CD14-positive monocyte (primary cell): ENCODE measurements at places on chromosomes 16 and 17.
A peak's percentile ranks its signal among the peaks of the same experiment; 100 is the strongest.

DNA sequence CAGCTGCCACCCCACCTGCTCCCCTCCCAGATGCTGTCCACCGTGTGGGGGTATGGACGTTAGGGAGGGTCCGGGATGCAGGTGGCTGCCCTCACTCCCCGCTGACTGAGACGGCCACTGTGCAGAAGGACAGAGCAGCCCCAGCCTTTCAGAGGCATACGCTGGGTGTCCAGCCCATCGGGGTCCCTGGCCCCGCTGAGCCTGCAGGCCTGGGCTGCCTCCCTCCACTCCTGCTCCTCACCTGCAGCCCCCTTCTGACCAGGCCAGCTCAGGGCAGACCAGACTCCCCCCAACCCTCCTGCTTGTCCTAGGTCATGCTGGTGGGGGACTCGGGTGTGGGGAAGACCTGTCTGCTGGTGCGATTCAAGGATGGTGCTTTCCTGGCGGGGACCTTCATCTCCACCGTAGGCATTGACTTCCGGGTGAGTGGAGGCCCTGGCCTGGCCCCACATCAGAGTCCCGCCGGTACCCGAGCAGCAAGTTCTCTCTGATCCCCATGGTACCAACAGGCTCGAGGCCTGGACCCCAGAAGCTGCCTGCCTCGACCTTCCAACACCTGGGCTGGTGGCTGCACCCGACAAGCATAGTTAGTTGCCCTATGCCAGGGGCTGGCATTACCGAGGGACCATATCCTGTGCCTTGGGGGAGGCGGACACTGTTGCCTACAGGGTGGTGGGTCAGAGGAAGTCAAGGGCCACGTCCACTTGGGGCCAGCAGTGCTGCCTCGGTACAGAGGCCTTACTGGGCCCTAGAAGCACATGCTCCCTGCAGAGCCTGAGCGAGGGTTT, 1.4 kb downstream of the RAB26 start:
- peaks cover 49% of the 10 kb centered on the region for H3K4me1 ChIP-seq
- no peak for DNase-seq
- no peak overlapping the region for H3K27ac ChIP-seq
- H3K27me3 ChIP-seq, result peaks cover 24% of the 10 kb centered on the region
- peak overlapping the region; percentile 64 for H3K4me3 ChIP-seq
- H3K36me3 ChIP-seq, result peaks cover 9% of the 10 kb centered on the region

DNA sequence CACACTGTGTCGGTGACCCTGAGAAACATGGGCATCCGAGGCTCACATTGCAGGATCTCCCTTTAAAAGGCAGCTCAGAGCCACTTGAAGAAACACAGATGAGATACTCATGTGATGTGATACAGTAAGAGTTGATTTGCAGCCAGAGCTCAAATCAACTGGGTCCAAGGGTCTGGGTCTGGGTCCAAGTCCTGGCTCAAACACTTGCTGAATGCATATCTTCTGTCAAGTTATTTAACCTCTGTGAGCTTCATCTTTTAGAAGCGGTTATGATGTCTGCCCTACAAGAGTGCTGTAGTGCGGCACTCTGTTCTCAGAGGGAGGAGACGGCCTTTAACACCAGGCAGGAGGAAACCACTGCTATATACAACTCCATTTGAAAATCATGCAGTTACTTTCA, 6.4 kb downstream of the KRT38 start:
- H3K4me3 ChIP-seq, result no peak overlapping the region
- no peaks in the 10 kb centered on the region for H3K36me3 ChIP-seq
- no peaks in the 10 kb centered on the region for H3K27me3 ChIP-seq
- no peak overlapping the region for H3K27ac ChIP-seq
- DNase-seq, result no peak

- peak overlapping the region; percentile 41 for H3K4me3 ChIP-seq
- peak overlapping the region; percentile 81 for H3K27ac ChIP-seq
- peaks cover 72% of the 10 kb centered on the region for H3K4me1 ChIP-seq
- H3K27me3 ChIP-seq, result no peaks in the 10 kb centered on the region
These were observed 5.2 kb downstream of the ITPRIPL2 start for GRCh38 chr16:19118938-19119431.

GRCh38 chr17:75478508-75478907, 22.1 kb downstream of the TMEM94 start:
- H3K4me3 ChIP-seq, result no peak overlapping the region
- DNase-seq, result no peak
- peaks cover 18% of the 10 kb centered on the region for H3K36me3 ChIP-seq
- H3K27me3 ChIP-seq, result no peaks in the 10 kb centered on the region
- H3K4me1 ChIP-seq, result peaks cover 19% of the 10 kb centered on the region

- H3K36me3 ChIP-seq, result no peaks in the 10 kb centered on the region
- no peak for DNase-seq
- peaks cover 32% of the 10 kb centered on the region for H3K4me1 ChIP-seq
These were observed 11.0 kb downstream of the EMC6 start for GRCh38 chr17:3679531-3680126.

GRCh38 chr17:48159232-48159631, 51.7 kb downstream of the SNX11 start:
- H3K4me1 ChIP-seq, result no peaks in the 10 kb centered on the region
- H3K27me3 ChIP-seq, result peaks cover 3% of the 10 kb centered on the region
- no peak overlapping the region for H3K4me3 ChIP-seq
- H3K36me3 ChIP-seq, result no peaks in the 10 kb centered on the region
- H3K27ac ChIP-seq, result no peak overlapping the region

DNA sequence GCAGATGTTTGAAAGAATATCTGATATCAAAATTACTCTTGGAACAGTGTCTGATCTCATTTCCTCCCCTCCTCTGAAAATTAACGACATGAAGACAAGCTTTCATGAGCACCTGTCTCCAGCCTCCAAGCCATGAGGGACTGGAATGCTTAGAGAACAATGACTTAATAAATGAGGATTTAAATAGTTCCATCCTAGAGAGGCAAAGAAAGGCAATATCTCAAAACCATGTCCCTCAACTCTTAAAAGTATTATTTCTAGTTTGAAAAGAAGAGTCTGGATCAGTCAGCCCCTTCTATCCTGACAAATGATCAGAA, 137.5 kb downstream of the ANKFN1 start:
- peaks cover 7% of the 10 kb centered on the region for H3K4me1 ChIP-seq
- no peaks in the 10 kb centered on the region for H3K27me3 ChIP-seq
- no peaks in the 10 kb centered on the region for H3K36me3 ChIP-seq
- DNase-seq, result no peak
- H3K27ac ChIP-seq, result no peak overlapping the region
- H3K4me3 ChIP-seq, result peak overlapping the region; percentile 67

- no peak overlapping the region for H3K27ac ChIP-seq
- peaks cover 23% of the 10 kb centered on the region for H3K4me1 ChIP-seq
- H3K4me3 ChIP-seq, result no peak overlapping the region
- no peak for DNase-seq
These were observed 2.5 kb downstream of the SSH2 start for GRCh38 chr17:29927546-29927945.

GRCh38 chr16:84329843-84330684, 35.4 kb downstream of the WFDC1 start:
- H3K27ac ChIP-seq, result no peak overlapping the region
- H3K27me3 ChIP-seq, result no peaks in the 10 kb centered on the region
- no peaks in the 10 kb centered on the region for H3K4me1 ChIP-seq
- no peaks in the 10 kb centered on the region for H3K36me3 ChIP-seq
- no peak overlapping the region for H3K4me3 ChIP-seq
- DNase-seq, result no peak

- peak overlapping the region; percentile 86 for H3K27ac ChIP-seq
- H3K4me1 ChIP-seq, result peaks cover 80% of the 10 kb centered on the region
These were observed 1.8 kb downstream of the SNX20 start for GRCh38 chr16:50679266-50679665.

- peaks cover 37% of the 10 kb centered on the region for H3K27me3 ChIP-seq
- H3K4me3 ChIP-seq, result no peak overlapping the region
- H3K36me3 ChIP-seq, result peaks cover under 1% of the 10 kb centered on the region
- DNase-seq, result no peak
These were observed 2.1 kb downstream of the SAMD14 start for GRCh38 chr17:50127697-50128361.

GRCh38 chr17:5667871-5668270, 83.6 kb upstream of the NLRP1 start:
- H3K27me3 ChIP-seq, result no peaks in the 10 kb centered on the region
- DNase-seq, result peak; percentile 15
- H3K4me3 ChIP-seq, result no peak overlapping the region
- H3K27ac ChIP-seq, result no peak overlapping the region
- H3K4me1 ChIP-seq, result peaks cover 7% of the 10 kb centered on the region

DNA sequence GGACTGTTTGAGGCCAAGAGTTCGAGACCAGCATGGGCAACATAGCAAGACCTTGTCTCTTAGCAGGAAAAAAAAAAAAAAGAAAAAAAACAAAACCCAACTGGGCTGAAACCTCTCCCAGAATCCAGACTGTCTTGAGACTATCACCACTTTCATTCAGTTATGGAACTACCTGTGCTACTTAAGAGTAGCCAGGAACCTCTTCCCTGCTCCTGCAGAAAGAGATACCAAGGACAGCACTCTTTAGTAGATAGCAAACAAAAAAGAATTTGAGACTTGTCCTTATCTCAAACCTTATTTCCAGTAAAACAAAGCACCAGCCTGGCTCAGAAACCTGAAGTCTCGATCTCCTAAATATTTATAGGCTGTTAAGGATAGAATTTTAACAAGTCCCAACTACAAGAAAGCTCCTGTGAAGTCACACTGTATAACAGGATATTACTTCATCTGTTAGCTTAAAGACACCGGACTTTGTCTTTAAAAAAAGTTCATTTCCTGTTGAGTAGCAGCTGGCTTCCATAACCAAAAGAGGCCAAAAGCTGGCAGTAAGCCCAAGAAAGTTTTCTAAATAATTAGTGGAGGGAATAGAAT, 5.1 kb downstream of the CDR2 start:
- peaks cover 30% of the 10 kb centered on the region for H3K4me1 ChIP-seq
- H3K36me3 ChIP-seq, result peaks cover 5% of the 10 kb centered on the region
- DNase-seq, result peak; percentile 15
- H3K27ac ChIP-seq, result peak overlapping the region; percentile 39

DNA sequence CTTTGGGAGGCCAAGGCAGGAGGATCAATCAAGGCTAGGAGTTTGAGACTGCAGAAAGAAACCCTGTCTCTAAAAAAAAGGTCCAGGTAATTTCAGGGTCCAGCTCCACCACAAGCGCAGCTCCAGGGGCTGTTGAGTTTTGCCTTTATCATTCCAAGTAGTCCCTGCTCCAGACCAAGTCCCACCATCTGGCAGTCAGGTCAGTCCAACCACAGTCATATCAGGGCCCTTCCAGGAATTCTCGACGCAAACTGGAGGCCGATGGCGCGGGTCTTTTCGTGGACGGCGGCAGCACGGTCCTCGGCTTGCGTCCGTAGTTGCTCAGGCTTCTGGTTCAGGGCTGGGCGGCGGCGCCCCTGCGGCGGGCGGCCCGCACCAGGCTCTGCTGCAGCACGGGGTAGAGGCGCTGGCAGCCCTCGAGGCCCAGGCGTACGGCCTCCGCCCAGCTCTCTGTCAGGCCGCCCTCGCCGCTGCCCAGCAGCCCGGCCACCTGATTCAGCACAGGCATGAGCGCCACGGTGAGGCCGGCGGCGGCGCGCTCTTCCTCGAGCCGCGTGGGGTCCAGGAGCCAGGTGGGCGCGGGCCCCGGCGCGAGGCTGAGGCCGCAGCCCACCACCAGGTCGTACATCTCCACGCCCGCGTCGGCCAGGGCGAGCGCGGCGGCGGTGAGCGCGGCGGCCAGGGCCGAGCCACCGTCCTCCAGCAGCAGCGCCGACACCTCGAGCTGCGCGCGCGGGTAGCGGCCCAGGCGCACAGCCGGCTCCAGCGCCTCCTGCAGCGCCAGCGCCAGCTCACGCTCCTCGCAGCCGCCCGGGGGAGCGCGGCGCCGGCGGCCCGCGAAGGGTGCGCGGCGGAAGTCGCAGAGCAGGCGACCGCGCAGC, 752 bp downstream of the EXOSC6 start:
- no peaks in the 10 kb centered on the region for H3K27me3 ChIP-seq
- H3K4me3 ChIP-seq, result peak overlapping the region; percentile 86
- H3K4me1 ChIP-seq, result peaks cover 11% of the 10 kb centered on the region
- peaks cover 18% of the 10 kb centered on the region for H3K36me3 ChIP-seq
- DNase-seq, result peak; percentile 5

DNA sequence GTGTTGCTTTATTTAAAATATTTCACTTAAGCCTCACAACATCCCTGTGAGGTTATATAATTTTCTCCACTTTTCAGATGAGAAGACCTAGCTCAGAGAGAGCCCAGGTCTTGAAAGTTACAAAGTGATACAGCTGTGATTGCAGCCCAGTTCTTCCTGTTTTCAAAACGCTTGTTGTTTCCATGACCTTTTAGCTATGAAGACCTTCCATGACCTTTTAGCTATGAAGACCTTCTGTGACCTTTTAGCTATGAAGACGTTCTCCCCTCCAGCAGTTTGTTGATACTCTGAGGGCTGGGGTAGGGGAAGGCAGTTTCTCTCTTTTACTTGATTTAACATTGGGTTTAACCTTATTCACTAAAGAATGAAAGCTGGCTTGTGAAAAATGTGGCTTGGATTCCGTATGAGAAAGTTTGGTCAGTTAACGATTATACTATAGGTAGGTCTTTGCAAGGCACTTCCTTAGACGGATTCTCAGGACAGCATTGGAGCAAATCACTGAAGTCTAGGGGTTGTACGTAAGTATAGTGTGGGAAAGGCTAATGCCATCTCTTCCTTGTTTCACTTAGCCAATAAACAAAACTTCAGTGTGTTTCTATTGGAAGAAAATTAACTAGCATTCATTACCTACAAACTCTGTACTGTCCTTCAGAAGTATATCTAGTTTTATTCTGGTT, 20.7 kb downstream of the PHKB start:
- no peaks in the 10 kb centered on the region for H3K27me3 ChIP-seq
- H3K27ac ChIP-seq, result no peak overlapping the region
- H3K4me1 ChIP-seq, result no peaks in the 10 kb centered on the region
- no peak overlapping the region for H3K4me3 ChIP-seq
- peaks cover 25% of the 10 kb centered on the region for H3K36me3 ChIP-seq
- no peak for DNase-seq

GRCh38 chr16:47667956-47668355, 206.8 kb downstream of the PHKB start:
- peaks cover 56% of the 10 kb centered on the region for H3K36me3 ChIP-seq
- H3K4me1 ChIP-seq, result no peaks in the 10 kb centered on the region
- no peak overlapping the region for H3K27ac ChIP-seq
- DNase-seq, result no peak

DNA sequence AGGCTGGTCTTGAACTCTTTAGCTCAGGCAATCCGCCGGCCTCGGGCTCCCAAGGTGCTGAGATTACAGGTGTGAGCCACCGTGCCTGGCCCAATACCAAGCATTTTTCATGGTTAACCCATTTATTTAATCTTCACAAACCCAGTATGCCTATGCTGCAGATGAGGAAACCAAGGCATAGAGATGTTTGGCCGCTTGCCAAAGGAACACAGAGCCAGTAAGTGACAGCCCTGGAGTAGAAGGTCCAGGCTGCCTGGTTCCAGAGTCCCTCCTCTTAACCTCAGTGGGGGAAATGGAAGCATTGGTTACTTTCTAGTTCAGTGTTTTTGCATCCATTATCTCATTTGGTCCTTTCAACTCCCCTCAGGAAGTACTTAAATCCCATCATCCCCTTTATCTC, 15.3 kb upstream of the ARL5C start:
- no peaks in the 10 kb centered on the region for H3K4me1 ChIP-seq
- H3K36me3 ChIP-seq, result peaks cover 46% of the 10 kb centered on the region
- no peaks in the 10 kb centered on the region for H3K27me3 ChIP-seq
- DNase-seq, result no peak

- H3K4me3 ChIP-seq, result no peak overlapping the region
- H3K27ac ChIP-seq, result peak overlapping the region; percentile 64
- H3K36me3 ChIP-seq, result no peaks in the 10 kb centered on the region
These were observed 30.4 kb downstream of the COX4I1 start for GRCh38 chr16:85829751-85830445.
